GOT3 (cell line): ENCODE measurements at places on chromosomes 2 and 18.

DNA sequence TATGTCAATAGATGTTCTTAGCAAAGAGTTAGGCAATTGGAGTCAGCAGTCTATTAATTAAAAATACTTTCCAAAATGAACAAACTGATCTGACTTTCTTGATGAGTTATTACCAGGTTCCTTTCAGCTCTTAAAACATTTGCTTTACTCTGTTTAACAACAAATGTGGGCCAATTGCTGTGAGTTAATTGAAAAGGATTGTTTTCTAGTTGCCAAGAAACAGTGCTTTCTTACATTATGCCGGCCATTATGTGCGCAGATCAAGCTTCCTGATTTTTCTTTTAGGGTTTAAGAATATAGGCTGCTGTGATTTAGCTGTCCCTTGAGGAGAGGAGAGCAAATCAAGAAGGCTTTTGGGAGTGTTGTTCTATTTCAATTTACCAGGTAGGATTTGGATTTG lies 50.5 kb upstream of the ITPRID2 start:
- no peak for DNase-seq

DNA sequence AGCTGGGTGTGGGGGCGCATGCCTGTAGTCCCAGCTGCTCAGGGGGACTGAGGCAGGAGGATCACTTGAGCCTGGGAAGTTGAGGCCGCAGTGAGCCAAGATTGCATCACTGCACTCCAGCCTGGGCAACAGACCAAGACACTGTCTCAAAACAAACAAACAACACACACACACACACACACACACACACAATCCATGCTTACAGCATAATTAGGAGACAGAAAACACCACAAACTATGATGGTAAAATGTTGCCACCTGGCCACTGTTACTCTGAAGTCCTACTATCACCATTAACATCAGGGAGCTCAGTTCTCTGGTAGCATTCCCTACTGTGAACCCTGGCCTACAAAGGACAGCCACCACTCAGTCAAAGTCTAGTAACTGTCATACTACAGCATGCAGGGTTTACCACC lies 18.3 kb downstream of the DNPEP start:
- no peak for DNase-seq

DNA sequence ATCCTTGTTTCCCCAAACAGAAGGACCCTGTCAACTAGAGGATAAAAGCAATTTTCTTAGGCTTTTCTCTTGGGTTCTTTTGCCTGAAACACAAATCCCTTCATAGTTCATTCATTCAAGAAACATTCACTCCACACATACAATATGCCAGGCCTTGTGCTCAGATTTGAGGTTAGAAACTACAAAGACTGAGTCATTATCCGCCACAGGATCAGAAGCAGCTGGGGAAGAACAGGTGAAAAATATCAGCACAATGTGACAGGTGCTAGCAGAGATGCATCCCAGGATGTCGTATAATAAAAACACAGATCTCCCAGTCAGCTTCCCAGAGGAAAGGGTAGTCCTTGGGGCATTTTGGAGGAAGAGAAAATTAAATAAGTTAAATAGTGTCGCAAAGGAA lies 172.4 kb downstream of the LRATD1 start:
- no peak for DNase-seq

DNA sequence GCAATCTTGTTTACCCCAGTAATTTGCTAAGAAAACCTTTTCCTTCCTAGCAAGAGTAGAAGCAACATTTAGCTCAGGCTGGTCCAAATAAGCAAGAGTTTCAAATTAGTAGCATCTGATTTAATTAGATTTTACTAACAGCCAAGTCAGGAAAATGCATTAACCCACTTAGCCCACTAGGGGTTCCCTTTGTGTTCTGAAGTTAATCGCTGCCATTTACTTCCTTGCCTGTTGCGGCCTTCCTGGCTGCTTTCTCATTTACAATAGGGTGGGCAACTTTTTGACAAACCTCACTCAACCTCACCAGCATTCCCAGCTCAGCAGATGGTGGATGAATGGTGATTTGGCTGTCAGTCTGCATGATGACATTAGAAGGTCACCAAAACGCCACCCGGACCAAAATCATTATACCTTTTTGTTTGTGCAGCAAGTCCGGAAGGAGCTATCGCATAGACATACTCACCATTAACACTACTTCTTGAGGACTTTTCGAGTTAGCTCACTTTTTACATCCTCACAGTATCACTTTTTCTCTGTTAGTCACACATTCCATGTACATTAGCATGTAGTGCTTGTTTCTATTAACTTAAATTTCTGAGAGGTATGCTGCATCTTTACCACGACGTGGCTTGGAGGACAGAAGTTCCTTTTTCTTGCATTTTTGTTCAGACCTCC lies 101.5 kb upstream of the SETBP1 start:
- no peak for DNase-seq

- no peak for DNase-seq
These were observed 118.2 kb downstream of the CTNNA2 start for GRCh38 chr2:79630972-79631557.

GRCh38 chr2:182713601-182714000 lies 2.5 kb upstream of the DNAJC10 start:
- DNase-seq, result no peak

DNA sequence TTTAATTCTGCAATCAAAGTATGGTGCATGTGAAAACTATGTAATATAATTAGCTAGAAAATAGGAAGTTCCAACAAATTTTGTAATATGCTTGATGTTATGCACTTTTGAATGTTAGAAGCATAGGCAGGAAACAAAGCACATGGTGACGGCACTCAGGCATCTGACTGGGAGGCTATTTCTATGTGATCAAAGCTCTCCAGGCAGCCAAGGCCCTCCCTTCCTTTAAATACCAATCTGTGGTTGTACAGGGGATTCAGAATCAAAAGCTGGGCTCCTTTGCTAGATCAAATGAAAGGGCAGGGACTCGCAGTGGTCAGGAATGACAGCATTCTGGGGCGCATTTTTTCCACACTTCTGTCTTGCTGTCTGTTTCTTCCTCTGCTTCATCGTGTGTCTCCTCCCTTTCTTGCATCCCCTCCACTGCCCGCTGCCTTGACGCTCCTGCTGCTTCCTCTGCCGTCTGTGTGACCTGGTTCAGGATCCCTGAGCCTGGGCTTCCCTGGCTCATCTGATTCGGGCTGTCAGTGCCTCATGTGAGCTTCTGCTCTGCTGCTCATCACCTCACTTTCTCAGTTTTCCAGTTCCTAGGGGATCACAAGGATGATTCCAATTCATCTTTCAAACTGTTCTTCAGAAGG lies 30.9 kb downstream of the TMEM182 start:
- DNase-seq, result no peak

- DNase-seq, result no peak
These were observed 562.2 kb downstream of the DCC start for GRCh38 chr18:52902188-52902587.

- DNase-seq, result no peak
These were observed 179.1 kb downstream of the ANKRD44 start for GRCh38 chr2:197131558-197131855.

DNA sequence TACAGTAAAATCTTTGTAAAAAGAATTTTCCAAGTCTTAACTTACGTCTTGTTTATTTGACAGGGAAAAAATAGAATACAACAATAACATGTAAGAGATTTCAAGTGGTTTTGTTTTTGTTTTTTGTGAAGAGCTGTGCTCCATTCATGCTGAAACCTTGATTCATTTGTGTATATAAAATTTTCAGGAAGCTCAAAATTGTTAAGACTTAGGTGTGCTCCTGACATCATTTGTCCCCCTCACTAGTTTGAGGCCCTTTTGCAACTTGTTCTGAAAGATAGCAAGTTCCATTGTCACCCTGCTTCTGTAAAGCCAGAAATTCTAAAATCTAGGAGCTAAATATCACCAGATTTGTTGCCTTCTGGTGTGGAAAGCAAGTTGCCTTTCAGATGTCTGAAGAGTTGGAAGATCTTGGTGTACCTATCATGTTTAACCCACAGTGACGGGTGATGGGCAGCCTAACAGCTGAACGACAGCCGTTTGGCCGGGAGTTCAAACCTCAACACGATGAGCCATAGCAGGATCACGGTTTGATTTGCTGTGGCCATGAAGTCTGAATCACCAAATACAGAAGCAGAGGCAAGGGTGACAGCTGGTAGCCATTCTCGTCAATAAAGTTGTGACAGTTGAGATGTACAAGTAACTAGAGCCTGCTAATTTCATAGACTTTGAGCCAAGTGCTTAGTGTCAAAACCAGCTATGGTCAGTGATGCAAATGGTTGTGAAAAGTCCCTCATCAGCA lies 205.5 kb upstream of the SP5 start:
- DNase-seq, result no peak

DNA sequence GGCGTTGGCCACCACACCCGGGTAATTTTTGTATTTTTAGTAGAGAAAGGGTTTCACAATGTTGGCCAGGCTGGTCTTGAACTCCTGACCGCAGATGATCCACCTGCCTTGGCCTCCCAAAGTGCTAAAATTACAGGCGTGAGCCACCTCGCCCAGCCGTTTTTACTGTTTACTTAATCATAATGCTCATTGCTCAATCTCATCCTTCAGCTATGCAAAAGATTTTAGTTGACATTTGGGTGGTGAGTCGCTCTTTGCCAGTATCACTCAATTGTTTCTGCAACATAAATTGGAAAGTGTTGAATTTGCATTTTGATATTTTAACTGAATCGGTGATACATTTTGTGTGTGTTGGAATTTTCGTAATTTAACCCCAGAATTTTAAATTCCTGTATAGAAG lies 7.8 kb upstream of the ZNF532 start:
- no peak for DNase-seq

DNA sequence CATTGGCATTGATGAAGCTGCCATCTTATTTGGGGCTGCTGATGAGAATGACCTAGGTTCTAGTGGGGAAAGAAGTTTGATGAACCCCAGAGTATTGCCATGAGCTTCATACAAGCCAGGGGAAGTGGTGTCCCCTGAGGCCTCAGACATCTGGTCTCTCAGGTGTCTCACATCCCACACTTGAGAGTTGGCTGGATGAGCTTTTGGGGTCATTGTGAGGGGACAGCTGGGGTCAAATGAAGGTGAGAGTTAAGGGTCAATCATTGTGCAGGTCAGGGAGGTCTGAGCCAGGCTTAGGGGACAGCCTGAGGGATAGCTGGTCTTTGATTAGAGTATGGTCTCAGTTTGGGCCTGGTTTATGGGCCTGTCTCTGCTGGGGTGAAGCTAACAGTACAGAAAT lies 336.5 kb downstream of the CYP26B1 start:
- DNase-seq, result no peak

GRCh38 chr2:59899692-59900091 lies 653.8 kb downstream of the BCL11A start:
- no peak for DNase-seq

DNA sequence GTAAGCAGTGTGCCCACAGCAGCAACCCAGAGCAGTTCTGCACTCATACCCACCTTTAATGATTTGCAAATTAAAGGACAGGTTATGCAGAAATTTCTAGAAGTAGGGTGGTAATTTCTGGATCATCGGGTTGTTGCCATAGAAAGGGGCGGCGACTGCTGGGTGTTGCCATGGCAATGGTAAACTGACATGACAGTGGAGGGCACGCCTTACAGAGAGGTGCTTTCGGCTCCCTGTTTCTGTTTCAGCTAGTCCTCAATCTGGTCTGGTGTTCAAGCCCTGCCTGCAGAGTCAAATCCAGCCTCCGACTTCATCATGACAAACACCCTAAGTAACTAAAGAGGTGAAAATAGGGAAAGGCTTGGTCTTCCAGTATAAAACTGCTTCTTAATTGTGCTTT lies 667.7 kb downstream of the SOCS6 start:
- no peak for DNase-seq

DNA sequence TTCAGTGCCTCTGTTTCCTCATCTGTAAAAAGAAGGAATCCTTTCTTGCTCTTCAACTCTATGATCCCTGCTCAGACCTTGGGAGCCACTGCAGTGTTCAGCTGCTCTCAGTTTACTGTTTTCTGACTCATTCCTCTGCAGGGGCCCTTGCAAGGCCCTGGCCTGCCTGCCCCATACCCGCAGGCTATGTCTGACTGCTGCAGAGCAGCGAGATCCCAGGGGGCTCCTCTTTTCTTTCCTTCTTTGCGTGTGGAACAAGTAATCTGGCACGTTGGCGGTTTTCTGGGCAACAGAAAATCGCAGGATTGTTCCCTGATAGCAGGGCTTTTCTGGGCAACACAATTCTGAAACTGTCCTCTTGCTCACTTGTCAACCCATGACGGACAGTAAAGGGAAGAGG lies 376.0 kb downstream of the DCC start:
- no peak for DNase-seq

DNA sequence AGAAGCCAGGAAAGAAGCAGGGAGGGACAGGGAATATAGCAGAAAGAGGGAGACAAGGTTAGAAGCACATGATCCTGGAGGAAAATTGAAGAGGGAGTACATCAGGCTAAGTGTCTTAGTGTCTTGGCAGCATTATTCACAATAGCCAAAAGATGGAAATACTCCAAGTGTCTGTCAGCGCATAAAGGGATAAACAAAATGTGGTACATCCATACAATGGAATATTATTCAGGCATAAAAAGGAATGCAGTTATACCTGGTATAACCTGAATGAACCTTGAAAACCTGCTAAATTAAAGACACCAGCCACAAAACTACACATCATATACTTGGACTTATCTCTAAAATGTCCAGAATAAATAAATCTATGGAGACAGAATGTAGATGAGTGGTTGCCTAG lies 219.1 kb upstream of the PID1 start:
- DNase-seq, result no peak

DNA sequence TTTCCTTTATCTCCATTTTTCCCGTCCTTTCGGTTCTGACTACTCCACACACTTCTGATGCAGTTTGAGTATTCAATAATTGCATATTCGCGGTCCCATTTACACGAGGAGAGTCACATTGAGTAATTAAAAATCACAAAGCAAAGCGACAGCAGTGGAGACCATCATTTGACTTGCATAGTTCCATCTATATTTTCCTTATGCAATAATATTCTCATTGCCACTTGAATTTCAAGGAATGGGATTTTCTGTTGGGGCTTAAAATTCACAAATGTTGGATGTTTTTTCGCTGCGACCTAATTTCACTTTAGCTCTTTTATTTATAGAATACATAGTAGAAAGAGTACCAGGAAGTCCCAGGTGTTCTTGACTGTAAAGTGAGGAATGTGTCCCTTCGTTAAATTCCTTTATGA lies 186.8 kb downstream of the ZEB2 start:
- no peak for DNase-seq

- DNase-seq, result no peak
These were observed 70.6 kb upstream of the PSMD14 start for GRCh38 chr2:161237392-161238264.

- DNase-seq, result no peak
These were observed 78.3 kb downstream of the TAF4B start for GRCh38 chr18:26304511-26304910.

DNA sequence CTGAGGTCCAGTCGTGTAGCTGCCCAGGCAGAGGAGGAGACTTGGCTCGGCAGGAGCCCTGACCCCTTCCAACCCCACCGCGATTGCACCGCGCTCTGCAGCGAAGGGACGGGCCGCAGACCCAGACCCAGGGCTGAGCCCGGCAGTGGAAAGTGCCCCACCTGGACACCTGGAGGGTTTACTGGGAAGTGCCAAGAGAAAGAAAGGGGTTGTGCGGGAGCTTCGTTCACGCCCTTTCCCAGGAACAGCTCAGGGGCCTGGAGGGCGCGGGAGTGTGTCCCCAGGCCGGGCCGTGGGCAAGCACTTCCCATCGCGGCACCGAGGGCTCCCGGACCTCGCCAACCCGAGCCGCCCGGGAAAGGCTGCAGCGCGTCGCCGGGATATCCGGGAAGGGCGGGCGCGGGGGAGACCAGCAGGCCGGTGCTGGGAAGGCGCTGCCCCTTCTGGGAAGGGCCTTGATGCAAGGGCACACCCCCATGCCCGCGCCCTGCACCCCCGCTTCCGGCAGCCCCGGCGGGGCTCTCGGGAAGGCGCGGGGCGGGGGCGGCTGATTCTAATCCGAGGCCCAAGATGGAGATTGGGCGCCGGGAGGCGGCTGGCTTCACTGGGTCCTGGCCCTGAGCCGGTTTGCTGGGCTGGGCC lies 36.1 kb upstream of the MRPL33 start:
- peak; percentile 43 for DNase-seq
